ENCODE measurements at places on chromosomes 1 and 21. TPM values are rescaled to one million over a fixed set of nuclear protein-coding genes. Genes with fewer than 3 reads are reported as not detected.

DNA sequence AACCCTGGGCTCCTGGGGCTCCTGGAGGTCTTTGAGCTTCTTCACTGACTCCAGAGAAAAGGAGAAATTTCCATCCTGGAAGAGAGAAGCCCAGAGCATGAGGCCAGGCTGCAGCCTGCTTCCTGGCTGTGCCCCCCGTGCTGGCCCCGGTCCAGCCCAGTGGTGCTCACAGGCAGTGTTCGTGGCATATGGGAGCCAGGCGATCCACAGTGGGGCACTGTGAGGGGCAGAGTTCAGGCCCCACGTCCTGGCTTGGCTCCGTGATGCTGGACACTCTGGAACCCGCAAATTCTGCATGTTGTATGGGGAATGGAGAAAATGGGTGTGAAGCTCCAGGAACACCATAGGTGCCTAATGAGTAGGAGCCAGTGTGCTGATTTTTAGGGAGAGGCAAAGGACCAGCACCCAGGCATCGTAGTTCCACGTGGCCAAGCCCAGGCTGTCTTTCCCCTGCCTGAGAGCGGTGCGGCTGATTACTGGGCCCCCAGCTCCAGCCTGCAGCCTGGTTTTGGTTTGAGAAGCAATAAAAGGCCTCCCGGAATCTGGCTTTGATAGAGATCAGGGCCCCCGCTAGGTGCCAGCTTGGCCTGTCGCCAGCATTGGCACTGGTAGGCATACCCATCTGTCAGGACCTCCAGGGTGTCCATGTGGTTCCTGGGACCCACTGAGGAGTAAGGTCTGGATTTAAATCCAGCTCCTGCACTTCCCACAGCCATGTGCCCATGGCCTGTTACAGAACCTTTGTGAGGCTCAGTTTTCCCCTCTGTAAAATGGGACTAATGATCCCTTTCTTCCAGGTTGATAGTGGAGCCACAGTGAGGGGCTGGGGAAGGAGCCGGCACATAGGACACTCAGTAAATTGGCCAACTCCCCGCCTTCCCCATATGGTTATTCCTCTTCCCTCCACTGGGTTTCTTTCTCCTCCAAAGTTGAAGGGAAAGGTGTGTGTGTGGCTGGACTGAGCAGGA, 725 bp downstream of the GUCA2A start:
- no peak for DNase-seq

DNA sequence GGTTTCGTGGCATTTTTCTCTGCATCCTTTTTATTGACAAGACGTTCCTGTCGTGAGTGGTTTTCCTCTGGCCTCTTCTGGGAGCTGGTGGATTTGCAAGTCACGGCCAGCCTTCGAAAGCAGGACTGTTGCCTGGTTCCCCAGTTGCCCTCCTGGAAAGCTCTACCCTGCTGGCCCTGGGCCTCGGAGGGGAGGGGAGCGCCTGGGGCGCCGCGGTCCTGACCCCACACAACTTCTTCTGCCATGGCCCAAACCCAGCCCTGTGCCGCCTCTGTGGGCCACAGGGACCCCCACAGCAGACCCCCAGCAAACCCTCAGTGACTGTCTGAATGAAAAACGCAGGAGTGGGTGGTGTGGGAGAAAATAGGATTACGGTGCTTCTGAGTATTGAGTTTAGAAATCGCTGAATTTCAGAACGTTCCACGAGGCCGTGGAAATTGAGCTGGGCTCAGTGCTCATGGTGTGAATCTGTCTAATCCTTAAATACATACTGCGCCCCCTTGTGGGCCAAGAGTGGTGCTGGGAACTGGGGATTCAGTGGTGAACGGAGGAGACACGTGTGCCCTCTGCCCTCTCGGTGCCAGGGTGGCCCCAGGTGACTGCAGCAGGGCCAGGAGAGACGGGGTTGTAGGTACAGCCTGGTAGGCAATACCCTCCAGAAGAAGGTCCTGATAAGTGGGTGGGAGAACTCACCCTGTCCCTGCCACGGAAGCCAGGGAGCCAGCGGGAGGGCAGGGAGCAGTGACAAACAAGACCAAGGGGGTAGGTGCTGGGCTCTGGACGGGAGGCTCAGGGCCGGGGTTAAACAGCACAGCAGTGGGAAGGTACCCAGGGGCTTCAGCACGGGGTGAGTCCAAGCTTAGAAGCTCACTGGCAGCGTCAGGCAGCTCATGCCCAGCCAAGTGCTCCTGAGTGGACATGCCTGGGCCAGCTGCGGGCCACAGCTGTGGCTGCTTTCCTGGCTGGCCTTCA, 101.2 kb upstream of the COL6A1 start:
- DNase-seq, result peak; percentile 56

DNA sequence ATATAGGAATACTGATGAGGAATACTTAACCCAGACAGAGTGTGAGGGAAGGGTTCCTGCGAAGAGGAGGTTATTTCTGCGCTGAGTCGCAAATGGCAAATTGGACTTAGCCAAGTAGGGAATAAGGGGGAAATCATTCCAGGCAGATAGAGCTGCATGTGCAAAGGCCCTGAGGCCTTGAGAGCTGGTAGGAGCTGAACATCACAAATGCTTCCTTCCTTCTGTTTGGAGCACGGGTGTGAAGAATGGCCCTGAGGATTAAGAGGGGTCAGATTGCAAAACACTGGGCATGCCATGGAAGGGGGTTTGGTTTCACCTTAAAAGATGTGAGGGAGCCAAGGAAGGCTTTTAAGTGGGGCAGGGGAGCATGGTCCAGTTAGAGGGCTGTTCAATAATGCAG, 12.4 kb downstream of the IER5 start:
- no peak for DNase-seq

GRCh38 chr1:172466795-172467407, 23.0 kb upstream of the PIGC start:
- DNase-seq, result no peak

DNA sequence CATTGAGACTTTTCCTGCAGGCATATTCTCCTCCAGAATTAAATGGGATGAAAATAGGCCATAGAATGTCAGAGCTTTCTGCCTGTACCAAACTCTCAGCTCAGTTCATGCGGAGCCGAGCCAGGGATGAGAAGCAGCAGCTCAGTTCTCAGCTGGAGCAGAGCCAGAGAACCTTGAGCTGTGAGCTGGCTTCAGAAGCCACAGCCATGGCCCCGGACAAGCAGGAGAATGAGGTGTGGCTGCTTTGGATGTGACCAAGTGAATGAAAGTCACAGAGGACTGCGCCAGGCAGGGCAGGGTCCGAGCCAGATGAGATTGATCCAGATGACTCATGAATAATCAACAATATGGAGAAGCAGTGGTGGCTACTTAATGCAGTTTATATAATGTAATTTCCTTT, 633.8 kb downstream of the NCAM2 start:
- no peak for DNase-seq

DNA sequence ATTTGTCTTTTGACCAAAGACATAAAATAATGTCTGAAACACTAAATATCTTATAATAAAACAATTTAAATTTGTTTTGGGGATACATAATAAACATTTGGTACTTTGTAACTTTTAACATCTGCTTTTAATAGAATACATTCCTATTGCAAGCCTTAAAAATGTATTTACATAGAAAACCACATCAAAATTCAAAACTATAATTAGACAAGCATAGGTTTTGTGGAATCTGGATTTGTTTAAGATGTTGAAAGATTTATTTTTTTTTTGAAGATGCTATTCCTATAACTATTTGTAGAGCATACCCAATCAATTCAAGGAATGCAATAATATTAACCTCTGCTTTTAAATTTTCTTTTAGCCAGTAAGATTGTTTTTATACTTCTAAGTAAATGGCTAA, 125.7 kb downstream of the FMN2 start:
- no peak for DNase-seq

DNA sequence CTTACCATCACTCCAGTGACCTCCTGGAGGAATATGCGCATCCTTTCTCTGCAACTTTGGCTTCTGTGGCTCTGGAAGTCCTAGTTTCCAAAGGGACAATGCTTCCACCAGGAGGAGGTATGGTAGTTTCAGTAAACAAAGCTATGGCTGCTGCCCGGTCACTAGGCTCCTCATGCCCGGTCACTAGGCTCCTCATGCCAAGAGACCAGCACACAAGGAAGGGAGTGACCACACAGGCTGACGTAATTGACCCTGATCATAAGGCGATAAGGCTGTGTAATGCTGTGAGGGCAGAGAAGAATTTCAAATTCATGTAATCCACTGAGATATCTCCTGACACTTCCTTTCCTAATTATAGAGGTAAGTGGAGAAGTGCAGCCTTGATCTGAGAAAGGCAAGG, 102.9 kb downstream of the DTL start:
- DNase-seq, result no peak

- no peak for DNase-seq
Observed at GRCh38 chr1:39877231-39877778, 6.0 kb downstream of the TRIT1 start.

DNA sequence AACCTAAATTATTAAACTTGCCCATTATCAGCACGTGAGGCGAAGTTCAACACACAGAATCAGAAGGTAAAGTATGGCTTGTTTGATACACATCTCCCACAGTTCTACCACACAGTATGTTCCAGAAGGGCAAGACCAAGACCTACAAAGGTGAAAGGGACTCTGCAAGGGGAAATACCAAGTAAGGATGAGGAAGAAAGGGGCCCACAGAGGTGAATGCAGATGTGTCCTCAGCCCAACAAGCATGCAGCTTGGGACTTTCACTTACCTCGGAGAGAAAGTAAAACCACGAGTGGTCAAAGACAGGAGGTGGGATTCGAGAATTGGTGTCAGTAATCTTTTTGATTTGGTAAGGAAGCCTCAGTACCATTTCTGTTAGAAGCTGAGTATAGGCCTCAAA, 85.8 kb downstream of the UBR4 start:
- DNase-seq, result no peak

DNA sequence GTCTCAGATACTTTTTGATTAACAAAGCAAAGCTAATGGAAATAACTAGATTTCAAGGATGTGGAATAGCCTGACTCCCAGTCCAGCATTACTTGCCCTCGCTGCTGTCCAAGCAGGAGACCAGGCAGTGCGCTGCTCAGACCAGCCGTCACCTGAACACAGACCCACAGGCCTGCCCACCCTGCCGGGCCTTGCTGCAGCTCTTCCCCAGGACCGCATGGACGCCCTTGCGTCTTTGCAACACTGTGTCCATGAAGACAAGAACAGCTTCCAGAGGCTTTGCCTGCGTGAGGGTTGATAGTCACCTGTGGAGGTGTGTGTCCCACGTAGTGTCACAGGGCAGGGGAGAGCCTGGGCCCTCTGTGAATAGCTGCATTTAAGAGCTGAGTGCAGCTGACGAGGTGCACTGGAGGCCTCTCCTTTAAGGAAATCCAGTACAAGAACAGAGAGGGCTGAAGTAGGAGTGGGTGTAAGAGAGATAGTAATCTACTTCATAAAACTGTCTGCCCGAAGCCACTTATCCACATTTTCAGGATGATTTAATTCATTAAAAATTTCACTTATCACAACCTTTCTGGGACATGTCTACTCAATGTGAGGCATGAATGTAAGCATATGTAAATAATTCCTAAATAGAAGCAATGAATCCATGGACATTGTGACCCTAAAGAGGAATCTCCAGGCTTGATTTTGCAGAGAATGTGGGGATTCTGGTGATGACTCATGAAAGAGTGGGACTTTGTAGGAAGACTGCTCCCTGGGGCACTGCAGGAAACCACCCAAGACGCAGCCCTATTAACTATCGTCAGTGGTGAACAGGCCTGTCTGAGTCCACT, 176.2 kb upstream of the RAB4A start:
- DNase-seq, result no peak

DNA sequence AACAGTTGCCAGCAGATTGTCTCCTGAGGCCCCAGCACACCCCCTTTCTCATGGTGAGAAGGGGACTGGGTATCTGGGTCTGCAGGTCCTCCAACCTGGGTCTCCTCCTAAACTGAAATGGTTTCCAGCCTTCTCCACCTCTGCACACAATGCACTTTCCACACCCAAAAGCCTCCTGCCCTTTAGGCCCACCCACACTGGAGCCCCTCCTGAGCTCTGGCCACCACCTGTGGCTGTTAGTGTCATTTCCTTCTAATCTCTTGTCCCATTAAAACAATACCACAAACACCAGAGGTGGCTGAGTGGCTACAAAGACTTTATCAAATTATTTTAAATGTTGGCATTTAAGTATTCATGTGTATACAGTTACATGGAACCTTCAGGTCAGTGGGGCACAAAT, 11.5 kb downstream of the GPR3 start:
- no peak for DNase-seq

DNA sequence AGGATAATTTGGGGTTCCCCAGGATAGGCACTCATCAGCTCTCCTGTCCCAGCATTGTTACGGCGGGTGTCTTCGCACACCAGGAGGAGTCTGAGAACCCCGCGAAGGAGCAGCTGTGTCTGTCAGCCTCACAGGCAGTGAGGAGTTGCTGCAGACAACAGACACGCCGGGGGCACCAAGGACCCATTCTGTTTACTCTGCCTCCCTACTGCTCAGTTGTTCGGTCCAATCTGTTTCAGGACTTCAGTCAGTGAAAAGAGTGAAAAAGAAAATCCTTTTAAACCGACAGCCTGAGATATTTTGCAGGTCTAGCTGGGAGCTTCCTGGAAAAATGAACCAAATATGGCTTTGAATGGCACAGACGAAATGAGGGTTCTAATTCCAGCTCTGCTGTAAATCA, 288.4 kb downstream of the OMA1 start:
- no peak for DNase-seq

- no peak for DNase-seq
Observed at GRCh38 chr1:54312796-54313316, 93.3 kb downstream of the SSBP3 start.

GRCh38 chr1:34532113-34532512, 222.7 kb upstream of the GJB5 start:
- no peak for DNase-seq

GRCh38 chr1:226365831-226366231, 42.1 kb downstream of the PARP1 start:
- no peak for DNase-seq

DNA sequence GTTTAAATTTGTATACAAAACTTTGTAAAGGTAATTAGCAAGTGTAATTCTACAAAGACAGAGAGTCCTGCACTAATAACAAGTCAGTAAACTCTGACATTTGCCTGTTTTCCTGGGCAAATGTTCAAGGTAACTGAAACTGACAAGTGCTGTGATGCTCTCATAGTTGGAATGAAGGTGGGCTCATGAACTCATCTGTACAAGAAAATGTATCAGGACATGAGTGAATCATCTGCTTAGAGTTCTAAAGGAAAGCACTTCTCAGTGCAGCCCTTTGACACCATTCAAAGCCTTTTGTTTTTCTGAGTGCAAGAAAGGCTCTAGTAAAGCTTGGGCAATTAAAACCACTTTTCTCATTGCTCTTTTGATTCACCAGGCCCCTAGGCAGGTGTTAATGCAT, 91.5 kb downstream of the UROD start:
- DNase-seq, result no peak

The TRIM67 gene
- total RNA-seq, result not detected

The LCE3D gene
- not detected for total RNA-seq

The CHRM3 gene
- 1.3 TPM for total RNA-seq

The FCRL5 gene
- total RNA-seq, result 1.6 TPM

The NR1I3 gene
- total RNA-seq, result not detected

The LCE3B gene
- not detected for total RNA-seq
